ENCODE measurements at places on chromosomes 6 and 20. TPM values are rescaled to one million over a fixed set of nuclear protein-coding genes. Genes with fewer than 3 reads are reported as not detected.

The SRMS gene
- not detected for total RNA-seq

DNA sequence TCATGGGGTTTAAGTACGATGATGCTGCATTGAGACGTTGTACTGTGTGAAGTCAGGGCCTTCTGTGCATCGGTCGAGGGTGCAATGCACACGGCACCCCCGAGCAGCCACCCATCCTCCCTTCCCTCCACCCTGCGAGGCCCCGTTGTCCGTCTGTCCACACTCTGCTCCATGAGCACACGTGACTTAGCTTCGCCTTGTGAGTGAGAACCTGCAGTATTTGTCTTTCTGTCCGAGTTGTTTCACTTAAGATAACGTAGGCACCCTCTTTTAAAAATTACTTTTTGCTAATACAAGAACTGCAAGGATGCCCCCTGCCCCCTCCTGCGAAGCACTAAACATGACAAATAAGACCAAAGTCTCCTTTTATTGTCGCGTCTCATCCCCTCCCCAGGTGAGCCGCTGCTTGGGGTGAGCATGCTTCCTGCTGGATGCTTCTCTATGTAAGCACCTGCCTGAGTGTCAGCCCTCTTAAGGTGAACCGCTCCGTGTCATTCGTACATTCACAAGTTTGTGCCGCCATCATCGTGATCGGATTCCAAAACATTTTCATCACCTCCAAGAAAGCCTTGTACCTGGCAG is 3.6 kb upstream of the RBBP8NL start:
- no peak for DNase-seq

GRCh38 chr20:48034751-48035150 is 249.5 kb upstream of the SULF2 start:
- DNase-seq = no peak

The TAGAP gene
- total RNA-seq = 0.75 TPM

GRCh38 chr6:5764401-5764955 is 242.2 kb downstream of the NRN1 start:
- DNase-seq = peak; percentile 82

DNA sequence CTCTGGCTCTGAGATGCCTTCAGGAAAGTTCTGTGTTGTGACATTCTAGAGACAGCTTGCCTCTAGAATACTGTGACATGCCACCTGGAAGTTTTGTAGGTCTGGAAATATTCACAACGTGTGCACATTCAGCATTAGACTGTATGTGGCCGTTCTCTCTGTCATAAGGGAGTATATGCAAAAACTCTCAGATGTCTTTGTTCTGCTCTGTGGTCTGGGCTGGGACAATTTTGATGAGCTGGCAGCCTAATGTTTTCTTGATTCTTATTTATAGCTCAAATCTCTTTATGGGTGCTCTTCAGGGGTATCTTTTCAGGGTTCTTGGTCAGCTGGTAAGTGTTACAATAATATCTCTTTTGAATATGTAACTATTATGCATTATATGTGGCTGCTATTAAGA is 355.1 kb downstream of the PAX1 start:
- DNase-seq = no peak

The APOBEC2 gene
- 174 TPM for total RNA-seq

- no peak for DNase-seq
Observed at GRCh38 chr6:139912735-139913400, 538.4 kb upstream of the CITED2 start.

- DNase-seq = no peak
Observed at GRCh38 chr20:3823881-3824280, 3.5 kb downstream of the AP5S1 start.

The TCP11 gene
- not detected for total RNA-seq

GRCh38 chr6:25998379-25998778 is 35.8 kb downstream of the TRIM38 start:
- no peak for DNase-seq

GRCh38 chr20:25544734-25545133 is 40.6 kb downstream of the NINL start:
- no peak for DNase-seq

Measured in cardiac septum (tissue), 1 donor.